ENCODE measurements at places on chromosomes 16 and 17.

GRCh38 chr17:2125013-2125535 lies 70.2 kb downstream of the HIC1 start:
- DNase-seq: no peak

DNA sequence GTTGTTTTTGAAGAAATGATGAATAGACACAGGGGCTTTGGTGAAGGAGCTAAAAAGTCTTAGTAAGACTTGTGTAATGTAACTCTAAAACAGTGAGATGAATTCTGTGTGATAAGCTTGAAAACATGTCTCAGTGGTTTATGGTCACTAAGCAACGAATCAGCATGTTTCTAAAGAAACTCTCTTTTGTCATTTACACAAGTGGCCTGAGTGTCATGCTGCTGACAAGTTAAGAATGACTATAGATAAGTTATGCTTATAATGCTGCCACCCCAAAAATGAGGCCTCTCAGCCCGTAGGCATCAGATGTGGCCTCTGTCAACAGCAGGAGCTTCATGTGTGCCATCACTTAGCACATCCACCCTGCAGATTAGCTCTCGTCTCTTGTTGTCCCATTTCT lies 8.7 kb downstream of the COX10 start:
- DNase-seq: no peak

DNA sequence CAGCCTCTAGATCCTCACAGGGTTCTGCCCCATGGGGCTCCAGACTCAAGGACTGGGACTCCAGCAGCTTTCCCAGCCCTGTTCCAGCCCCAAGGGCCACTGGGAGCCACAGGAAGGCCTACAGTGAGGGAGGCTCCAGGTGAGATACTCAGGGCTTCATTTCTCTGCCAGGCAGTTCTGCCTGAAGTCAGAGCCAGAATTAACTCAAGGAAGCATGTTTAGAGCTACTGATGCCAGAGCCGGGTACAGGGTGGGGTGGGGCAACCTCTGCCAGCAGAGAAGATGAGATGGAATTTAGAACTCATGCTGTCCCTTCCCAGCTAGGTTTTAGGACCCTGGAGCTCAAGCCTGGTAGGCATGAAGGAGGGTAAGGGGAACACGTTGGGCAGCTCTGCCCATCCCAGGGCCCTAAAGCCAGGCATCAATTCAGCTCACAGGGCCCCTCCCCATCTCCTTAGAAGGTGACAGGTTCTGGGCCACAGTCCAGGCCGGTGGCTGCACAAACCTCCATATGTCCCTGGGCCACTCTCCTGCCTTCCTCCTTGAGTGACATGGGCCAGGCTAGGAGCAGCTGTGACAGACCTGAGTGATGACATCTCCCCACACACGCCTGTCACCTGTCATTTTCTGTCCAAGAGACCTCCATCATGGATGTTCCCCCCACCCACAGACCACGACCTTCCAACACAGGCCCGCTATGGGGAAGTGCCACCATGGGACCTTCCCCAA lies 24.5 kb upstream of the SPPL2C start:
- DNase-seq: no peak

- DNase-seq: no peak
Measured at GRCh38 chr16:29307598-29308507, 98.7 kb downstream of the NPIPB11 start.

GRCh38 chr16:77373726-77374125 lies 61.1 kb downstream of the ADAMTS18 start:
- peak; percentile 36 for DNase-seq

DNA sequence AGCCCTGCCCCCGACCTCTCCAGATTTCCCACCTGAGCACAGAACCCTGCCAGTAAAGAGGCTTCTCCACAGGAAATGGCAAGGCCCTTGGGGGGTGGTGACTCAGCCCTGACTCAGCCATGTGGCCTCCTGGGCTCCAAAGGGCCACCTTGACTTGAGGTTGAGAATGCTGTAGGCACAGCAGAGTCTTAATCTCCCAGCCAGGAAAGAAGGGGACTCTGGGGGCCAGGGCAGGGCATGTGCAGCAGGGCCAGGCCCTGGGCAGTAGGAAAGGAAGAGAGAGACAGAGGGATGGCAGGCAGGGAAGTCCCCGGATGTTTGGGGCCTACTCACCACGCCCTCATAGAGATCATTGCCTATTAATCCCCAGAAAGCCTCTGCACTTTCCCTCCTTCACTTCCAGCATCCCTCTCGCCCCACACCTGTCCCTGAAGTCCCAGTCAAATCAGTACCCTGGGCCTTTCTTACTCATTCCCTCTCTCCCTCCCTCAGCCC lies 4.8 kb upstream of the ITGA3 start:
- DNase-seq: peak; percentile 8

- no peak for DNase-seq
Measured at GRCh38 chr17:67435122-67435521, 58.0 kb downstream of the PITPNC1 start.

GRCh38 chr17:17057057-17057551 lies 14.8 kb downstream of the MPRIP start:
- no peak for DNase-seq

- DNase-seq: no peak
Measured at GRCh38 chr16:61820398-61820797, 215.8 kb downstream of the CDH8 start.

GRCh38 chr17:68587847-68588246 lies 13.3 kb downstream of the FAM20A start:
- no peak for DNase-seq

DNA sequence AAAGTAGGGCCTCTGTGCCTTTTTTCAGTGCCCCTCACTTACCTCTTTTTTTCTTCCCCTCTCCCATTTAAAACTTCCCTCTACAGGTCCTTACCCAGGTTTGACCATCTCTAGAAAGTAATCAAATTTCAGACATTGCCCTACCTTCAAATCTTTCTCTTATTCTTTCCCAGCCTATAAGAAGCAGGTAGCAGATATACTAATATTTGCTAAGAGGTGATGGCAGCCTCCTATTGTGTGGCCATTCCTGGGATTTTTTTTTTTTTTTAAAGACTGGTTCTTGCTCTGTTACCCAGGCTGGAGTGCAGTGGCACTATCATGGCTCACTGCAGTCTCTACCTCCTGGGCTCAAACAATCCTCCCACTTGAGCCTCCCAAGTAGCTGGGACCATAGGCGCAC lies 111.1 kb upstream of the HAS3 start:
- no peak for DNase-seq

- no peak for DNase-seq
Measured at GRCh38 chr17:47708864-47709541, 15.0 kb downstream of the TBKBP1 start.

DNA sequence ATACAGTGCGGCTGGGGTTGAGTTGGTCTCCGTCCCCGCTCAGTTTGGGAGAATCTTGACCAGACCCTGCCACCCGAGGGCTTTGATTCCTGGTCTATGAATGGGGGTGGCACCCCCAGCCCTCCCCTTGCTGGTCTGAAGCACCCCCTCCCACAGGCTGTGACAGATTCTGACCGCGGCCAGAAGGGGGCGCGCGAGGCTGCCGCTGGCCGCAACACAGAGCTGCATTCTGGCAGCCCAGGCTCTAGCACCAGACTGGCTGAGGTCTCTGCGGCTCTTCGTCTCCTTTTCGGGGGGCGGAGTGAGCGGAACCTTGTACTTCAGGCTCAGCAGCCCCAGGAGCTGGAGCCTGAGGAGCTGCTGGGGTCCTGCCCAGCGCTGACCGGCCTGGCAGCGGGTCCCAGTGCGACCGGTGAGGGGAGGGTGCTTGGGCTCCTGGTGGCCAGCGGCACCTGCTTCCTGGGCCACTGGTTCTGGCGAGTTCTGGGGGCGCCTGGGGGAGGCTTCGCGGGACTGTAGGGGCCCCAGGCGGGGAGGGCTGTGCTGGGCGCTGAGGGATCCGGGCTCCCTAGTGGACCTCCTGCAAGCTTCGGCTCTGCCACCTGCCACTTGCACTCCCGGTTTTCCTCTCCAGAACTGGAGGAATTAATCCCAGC lies 1011.6 kb downstream of the KCNJ18 start:
- DNase-seq: no peak

DNA sequence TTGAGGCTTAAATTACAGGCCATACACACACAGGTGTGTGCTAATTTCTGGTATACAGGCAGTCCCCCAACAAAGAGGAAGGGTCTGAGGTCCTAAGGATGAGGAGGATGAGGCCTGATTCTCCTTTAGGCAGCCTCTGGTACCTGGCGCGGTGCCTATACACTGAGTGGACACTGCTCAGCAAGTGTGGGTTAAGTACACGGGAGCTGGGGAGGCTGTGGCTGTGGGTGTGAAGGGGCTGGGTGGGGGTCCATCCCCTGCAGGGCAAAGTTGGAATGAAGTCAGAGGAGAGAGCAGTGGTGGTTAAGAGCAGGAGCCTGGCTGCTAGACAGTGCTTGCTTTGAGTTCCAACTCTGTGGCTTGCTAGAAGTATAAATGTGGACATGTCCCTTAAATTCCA lies 10.9 kb downstream of the MRM1 start:
- no peak for DNase-seq

- DNase-seq: no peak
Measured at GRCh38 chr16:82945420-82946101, 318.8 kb downstream of the CDH13 start.

DNA sequence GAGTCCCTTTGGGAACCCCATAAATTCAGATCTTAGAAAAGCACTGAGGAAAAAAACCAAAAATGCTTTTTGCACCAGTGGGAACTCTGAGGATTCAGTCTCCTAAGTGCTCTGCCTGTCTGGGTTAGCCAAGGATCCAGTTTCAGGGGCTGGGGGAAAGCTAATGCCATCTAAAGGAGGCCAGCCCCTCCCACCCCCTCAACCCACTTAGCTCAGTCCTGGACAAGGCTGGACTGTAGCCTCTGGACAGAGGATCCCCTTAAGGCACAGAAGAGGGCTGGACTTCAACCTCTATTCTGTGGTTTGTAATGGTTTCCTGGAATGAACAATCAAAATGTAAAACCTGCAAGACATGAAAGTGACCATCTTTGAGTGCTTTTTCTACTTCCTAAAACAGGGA lies 356.1 kb upstream of the ZFHX3 start:
- no peak for DNase-seq

DNA sequence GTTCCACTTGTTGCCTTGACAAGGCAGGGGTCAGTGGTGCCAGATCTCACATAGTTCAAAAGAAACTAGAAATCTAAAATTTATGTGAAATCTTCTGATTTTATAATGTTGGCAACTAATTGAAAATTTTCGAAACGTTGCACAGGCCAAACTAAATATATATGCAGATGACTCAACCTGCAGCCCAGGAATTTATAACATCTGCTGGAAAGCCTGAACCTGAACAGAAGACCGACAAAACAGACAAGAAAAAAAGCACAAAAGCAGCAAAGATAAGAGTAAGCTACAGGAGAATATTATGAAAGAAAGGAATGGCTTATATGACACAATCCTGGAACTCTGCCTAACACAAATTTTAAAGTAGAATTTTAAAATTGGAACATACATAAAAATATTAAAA lies 207.6 kb downstream of the CEP112 start:
- DNase-seq: no peak

- peak; percentile 88 for DNase-seq
Measured at GRCh38 chr17:72588961-72589360, 468.1 kb downstream of the SOX9 start.

DNA sequence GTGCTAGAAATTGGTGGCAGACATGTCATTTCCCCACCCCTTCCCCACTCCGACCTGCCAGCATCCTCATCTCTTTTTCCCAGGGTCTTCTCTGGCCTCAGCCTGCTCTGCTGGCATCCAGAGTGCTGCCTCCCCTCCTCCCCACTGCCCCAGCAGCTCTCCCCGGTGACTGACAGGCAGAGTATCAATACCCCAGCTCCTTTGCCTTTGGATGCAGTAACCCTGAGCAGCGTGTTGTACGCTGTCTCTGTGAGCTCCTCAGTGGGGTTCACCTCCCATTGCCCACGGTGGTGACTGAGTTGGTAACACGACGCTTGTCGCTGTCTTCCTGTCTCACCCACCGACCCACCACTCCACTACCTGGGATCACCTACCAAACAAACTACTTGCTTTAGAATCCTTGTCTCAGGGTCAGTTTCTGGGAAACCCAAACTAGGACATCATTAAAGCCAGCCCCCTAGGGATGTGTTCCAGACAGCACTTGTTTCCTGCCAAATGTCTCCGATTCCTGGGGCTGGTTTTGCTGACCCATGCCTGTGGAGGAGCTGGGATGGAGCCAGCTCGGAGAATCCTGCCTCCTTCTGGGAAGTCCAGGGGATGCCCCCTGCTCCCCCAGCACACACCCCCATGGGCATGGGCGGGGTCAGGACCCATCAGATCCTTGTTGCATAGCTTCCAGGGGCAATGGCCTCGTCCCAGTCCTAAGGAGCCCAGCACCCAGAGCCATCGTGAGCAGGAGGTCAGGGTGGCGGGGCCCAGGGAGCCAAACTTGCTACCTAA lies 8.3 kb upstream of the SBK1 start:
- no peak for DNase-seq

GRCh38 chr17:57666946-57667345 lies 78.2 kb downstream of the CCDC182 start:
- DNase-seq: no peak

GRCh38 chr17:72416054-72416675 lies 295.3 kb downstream of the SOX9 start:
- no peak for DNase-seq

- no peak for DNase-seq
Measured at GRCh38 chr17:80751946-80752581, 207.4 kb downstream of the RPTOR start.

DNA sequence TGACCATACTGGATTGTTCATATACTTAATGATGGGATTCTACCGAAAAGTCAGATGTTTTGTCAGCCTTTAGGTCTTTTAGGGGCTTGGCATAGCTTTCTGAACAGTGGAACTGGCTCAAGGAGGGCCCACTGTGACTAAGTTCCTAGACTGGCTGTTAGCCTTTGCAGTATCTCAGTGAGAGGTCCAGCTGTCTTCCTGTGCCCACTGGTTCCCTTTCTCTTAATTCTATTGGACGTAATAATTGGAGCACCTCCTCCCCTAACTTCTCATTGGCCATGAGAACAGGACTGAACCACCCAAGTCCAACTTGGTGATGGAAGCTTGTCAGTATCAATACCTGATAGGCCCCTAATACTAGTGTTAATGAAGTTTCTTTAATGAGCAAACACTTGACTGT lies 13.5 kb downstream of the KPNA2 start:
- DNase-seq: no peak

DNA sequence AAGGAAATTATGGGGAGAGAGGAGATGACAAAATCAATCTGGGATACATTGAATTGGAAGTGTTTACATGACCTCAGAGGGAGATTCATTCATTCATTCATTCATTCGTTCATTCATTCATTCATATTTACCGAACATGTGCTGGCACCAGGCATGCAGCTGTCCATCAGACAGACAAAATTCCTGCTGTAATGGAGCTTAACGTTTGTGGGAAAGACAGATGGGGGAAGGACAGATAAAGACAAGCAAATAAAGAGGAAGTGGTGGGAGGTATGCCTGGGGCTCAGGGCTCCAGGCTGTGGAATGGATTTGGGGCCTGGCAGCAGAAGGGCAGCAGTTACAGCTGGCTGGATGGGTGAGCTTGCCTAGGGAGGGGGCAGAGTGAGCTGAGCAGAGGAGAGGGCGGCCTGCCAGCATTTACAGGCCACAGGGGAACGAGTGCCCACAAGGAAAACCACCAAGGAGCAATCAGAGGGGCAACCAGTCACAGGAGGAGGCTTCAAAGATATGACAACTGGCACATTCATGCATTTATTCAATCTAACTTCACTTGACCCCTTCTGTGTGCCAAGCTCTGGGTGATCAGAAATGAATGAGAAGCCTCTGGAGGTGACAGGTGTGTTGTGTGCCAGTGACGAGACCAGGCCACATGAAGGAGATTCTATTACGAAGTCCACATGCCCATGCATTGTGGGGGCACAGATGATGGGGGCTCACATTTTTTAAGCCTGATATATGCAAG lies 48.5 kb downstream of the ARHGAP27 start:
- no peak for DNase-seq
